ENCODE measurements at places on chromosomes 1 and 21.

GRCh38 chr1:121516234-121516967 lies 331.6 kb downstream of the SRGAP2C start:
- no peak for DNase-seq

- peak; percentile 45 for DNase-seq
Measured at GRCh38 chr21:34022627-34023335, 50.6 kb upstream of the MRPS6 start.

DNA sequence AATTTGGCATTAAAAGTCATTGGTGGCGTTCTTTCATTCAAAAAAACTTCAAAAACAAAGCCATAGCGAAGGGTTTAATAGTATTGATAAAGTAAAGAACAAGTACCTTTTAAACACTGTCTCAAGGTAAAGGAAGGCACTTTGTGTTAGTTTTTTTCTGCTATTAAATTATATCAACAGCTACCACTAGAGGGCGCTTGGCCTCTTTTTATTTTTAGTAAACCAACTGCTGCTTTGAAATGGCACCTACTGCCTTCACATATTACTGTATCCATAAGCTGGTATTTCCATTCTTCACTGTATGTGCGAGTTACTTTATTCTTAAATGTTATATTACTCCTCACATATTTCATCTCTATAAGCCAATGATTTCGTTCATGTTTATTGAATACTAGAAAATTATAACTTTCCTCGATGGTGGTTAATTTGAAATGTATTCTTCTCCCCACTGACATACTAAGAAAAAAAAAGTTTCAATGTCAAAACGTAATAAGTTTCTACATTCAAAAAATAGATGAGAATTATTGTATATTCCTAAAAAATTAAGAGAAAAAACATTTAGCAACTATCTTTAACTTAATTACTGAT lies 125.7 kb upstream of the CXADR start:
- peak; percentile 28 for DNase-seq

DNA sequence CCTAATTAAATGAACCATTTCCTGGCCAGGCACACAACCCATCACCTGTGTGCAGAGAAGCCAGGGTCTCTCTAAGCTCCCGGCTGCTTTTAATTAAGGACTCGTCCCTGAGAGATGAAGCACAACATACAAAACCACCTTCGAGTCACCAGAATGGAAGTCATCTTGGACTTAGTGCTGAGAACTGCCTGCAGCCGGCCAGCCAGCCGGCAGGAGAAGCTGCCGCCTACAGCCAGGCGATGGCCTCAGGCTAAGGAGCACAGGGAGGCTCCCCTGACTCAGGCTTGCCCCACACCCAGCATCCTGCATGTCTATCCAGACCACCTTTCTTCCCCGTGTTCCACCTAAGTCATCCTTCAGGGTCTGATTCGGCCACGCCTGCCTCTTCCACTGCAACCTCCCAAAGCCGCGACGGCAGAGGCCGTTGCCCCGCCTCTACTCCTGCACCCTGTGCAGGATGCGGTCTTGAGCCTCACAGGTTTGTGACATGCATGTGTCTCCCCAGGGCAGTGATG lies 83.6 kb downstream of the SLC66A1 start:
- no peak for DNase-seq

DNA sequence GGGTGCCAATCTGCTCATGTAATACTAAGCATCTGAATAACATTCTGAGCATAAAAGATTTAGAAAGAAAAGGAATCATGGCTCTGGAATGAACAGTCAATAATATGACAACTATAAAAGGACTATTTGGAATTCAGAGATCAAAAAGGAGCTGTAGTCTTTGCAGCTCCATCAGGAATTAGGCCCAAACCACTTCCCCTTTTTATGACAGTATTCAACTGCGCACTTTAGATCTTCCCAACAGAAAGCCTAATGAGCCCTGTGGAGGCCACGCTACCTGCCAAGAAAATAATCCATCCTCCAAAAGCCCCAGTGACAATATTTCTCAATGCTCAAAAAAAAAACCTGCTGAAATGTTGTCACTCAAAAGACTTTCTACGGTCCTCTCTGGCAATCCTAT lies 163.2 kb downstream of the SNX7 start:
- DNase-seq: no peak

DNA sequence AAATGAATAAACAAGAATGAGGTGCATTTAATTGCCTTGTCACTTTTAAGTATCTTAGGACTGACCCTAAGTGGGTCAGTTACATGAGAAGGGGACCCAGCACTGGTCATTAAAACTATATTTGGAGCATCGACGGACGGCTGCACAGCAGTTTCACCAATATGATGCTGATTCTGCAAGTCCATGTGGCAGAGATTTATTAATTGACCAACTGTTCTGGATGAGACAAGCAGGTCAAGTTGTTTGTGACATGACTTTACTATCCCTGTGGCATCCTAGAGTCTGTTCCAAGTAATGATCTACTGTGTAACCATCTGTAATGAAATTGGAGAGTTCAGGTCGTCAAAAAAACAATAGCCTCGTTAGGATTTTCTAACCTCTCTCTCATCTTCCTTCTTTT lies 9.5 kb downstream of the AMPD1 start:
- DNase-seq: no peak

- DNase-seq: no peak
Measured at GRCh38 chr1:200866521-200866920, 6.3 kb upstream of the GPR25 start.

GRCh38 chr1:22055463-22055862 lies 3.0 kb downstream of the CDC42 start:
- no peak for DNase-seq

- no peak for DNase-seq
Measured at GRCh38 chr1:53580739-53581475, 121.7 kb downstream of the DMRTB1 start.

DNA sequence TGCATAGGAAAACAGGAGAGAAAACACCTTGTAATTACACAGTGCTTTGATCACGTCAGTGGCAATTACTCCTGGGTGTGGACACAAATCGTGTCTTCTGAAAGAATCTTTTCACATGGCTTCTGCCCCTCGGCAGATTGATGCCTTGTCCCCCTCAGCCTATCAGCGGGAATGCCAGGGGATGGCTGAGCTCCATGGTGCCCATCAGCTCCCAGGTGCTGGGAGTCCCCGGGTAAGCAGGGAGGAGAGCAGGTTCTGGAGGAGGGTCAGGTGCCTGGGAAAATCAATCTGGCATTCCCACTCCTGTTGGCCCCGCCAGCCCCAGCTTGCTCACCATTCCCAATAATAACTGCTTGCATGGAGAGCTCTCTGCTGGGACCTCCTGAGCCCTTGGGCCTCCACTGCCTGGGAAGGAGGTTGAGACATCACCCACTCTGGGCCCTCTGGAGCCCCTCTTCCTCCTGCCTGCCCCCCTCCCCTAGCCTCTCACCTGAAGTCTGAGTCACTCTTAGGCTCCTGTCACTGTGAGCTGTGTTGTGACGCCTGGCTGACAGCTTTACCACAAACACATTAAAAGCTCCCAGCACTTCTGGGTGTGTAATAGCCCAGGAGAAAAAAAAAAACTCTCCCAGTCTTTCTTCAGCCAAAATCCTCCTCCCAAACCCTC lies 4.9 kb downstream of the CAMK2N1 start:
- no peak for DNase-seq

GRCh38 chr1:231867607-231868006 lies 241.0 kb downstream of the DISC1 start:
- no peak for DNase-seq

DNA sequence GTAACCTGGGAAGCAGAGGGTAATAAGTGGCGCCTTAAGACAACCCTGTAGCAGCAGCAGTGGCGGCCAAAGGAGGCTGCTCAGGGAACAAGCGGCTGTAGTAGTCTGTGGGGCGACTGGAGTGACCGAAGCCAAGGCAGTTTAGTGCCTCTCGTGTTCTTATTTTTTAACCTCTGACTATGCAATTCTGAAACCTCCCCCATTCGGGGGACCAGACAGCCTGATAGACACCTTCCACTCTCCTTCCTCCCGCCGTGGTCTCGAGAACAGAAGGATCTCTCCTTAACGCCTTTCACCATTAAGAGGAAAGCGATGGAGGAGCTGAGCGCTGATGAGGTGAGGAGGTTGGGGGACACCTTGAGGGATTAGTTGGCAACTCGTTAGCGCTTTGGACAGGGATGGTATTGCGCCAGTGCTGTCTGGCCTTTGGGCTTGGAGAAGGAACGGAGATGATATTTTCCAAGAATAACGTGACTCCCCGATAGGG lies 644 bp downstream of the UBE4B start:
- no peak for DNase-seq

DNA sequence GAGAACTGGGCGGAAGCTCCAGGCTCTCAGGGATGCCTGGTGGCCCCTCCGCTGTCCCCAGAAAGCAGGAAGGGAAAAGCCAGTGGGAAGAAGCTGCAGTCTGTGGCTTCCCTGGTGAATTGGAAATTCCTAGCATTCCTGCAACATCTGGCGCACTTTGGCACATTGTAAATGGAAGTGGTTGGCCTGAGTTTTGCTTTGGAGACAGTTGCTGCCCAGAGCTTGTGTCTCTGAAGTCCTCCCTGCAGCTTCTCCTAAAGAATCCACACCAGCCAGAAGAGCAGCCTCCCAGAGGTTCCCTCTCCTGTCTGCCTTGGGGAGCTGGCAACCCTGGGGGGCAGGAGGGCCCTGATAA lies 48.2 kb downstream of the ARHGEF10L start:
- no peak for DNase-seq

GRCh38 chr1:93575621-93576284 lies 105.9 kb downstream of the BCAR3 start:
- DNase-seq: no peak

DNA sequence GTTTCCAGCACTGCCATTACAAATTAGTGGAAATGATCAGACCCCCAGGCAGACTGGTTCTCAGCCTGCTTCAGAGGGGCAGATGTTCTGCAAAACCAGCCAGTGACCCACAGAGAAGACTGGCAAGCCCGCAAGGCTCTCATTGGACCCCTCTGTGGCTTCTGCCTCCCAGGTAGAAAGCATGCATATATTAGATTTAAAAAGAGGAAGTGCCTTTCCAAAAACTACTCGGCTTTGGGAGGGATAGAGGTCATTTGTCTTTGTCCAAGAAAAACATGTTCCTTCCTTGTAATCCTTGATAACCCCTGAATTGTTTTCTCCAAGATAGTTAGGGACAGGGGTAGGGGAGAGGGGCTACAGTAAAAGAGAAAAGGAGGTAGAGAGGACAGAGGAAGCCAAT lies 11.8 kb downstream of the HIVEP3 start:
- DNase-seq: no peak

GRCh38 chr1:212981571-212982328 lies 31.4 kb downstream of the VASH2 start:
- no peak for DNase-seq

DNA sequence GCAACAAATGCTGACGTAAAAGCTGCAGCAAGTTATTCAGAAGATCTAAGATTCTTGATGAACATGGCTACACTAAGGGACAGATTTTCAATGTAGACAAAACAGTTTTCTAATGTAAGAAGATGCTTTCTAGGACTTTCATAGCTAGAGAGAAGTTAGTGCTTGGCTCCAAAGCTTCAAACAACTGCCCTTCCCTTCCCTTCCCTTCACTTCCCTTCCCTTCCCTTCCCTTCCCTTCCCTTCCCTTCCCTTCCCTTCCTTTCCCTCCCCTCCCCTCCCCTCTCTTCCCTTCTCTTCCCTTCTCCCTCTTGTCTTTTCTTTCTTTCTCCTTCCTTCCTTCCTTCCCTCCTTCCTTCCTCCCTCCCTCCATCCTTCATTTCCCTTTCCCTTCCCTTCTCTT lies 365.3 kb upstream of the ADGRL4 start:
- DNase-seq: no peak

DNA sequence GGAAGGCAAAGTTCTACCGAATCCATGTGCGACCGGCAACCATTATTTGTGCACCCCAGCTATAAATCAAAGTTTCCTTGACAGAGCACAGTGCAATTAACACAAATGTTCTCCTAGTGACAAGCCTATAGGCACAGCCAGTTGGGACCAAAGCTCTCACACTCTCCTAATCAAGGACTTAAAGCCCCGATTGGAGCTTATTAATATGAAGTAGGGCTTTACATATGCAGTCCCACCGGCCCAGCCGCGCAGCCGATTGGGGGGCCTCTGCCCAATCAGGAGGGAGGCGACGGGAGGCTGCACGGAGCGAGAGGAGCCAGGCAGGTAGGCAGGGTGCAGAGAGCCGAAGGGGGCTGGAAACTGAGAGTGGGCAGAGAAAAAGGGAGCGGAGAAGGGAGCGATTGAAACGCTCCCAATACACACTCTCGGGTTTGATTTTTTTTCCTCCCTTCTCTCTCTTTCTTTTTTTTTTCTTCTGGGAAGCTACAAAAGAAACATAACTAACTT lies at the start of gene ESRRG:
Gene ESRRG, minus strand, starts transcription at position 156 of the 507 bp plus-strand sequence. Its CDS starts 130 bp downstream, at position 26.
- peak; percentile 85 for DNase-seq

GRCh38 chr1:234899041-234899729 lies 229.5 kb downstream of the TOMM20 start:
- DNase-seq: no peak

- DNase-seq: no peak
Measured at GRCh38 chr1:17056551-17056950, 2.7 kb upstream of the SDHB start.

GRCh38 chr1:64608005-64608650 lies 136.7 kb upstream of the RAVER2 start:
- peak; percentile 27 for DNase-seq

DNA sequence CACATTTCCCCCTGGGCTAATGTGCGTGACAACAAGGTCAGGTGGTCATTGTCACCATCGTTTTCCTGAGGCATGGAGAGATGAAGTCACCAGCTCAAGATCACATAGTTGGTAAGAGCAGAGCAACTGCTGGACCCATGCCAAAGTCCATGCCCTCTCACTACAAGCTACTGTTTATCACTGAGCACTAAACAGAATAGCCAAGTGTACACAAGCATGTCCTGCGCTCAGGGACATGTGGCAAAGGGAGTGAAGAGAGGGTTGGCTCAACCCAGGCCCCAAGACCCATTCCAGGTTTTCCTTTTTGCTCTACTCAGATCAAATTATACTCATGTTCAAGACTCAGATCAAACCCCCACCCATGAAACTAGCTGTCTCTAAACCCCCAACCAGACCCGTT lies 20.8 kb downstream of the LRRC52 start:
- DNase-seq: peak; percentile 26

- DNase-seq: no peak
Measured at GRCh38 chr1:34612091-34612827, 142.6 kb upstream of the GJB5 start.

DNA sequence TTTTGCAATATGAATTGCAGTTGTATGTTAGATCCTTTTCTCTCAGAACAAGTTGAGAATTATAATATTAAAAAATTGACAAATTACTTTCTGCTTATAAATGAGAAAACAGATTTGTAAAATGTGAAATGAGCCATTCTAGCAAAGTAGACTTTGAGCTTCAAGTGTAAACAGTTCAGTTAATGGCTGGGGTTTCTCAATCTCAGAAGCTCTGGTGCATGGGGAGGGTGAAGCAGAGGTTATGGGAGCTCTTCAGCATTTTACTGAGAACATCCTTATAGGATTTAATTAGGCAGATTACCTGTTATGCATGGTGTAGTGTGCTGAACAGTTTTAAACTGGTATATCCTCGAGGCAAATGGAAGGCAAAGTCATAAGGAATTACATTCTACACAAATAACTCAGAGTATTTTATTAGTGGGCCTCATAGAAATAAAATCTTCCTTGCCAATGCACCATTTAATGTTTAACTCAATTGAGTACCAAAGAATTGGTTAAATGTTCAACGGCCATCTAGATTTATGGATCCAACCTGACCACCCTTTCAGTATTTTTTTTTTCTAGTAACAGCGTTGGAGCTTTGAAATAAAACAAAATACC lies 1143.6 kb upstream of the ADGRL2 start:
- DNase-seq: no peak
